NCI-H82 (cell line): ENCODE measurements at places on chromosomes 2 and 18.
A peak's percentile ranks its signal among the peaks of the same experiment; 100 is the strongest.

- DNase-seq: no peak
Measured at GRCh38 chr2:216144857-216145256, 35.7 kb downstream of the XRCC5 start.

DNA sequence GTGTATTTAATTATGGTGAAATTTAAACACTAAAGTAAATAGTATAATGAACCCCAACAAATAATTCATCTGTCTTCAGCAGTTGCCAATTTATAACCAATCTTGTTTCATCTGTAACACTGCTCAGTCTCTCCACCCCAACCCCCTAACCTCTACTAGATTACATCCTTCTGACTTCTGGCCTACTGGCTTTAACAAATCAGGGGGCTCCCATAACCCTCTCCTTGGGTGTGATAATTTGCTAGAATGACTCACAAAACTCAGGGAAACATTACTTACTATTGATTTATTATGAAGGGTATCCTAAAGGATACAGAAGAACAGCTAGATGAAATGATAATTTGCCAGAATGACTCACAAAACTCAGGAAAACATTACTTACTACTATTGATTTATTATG lies 50.7 kb downstream of the PIK3C3 start:
- no peak for DNase-seq

DNA sequence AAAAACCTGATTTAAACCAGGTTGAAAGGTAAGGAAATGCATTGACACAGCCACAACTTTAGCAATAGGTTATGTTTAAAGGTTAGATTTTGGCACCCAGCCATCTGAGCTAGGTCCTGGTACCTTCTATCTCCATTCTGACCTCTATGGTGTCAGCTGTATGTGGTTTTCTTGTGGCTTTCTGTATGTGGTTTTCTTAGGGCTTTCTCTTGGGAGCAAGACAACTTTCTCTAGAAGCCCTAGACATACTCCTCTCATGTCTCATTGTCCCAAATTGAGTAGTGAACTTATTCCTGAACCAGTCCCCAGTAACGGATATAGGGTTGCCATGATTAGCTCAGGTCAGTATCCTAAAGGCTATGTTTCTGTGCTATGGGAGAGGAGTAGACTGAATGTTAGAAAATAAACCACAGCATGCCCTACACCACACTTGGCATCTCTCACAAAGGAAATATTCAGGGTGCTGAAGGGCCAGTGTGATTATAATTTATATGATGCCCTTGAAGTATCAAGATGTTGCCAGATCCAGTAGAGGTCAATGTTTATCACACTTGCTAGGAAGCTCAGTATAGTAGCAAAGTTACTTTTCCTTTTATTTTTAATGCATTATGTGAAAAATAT lies 176.1 kb downstream of the CAPN13 start:
- DNase-seq: no peak

GRCh38 chr2:200538139-200538538 lies 12.1 kb downstream of the SGO2 start:
- DNase-seq: no peak

DNA sequence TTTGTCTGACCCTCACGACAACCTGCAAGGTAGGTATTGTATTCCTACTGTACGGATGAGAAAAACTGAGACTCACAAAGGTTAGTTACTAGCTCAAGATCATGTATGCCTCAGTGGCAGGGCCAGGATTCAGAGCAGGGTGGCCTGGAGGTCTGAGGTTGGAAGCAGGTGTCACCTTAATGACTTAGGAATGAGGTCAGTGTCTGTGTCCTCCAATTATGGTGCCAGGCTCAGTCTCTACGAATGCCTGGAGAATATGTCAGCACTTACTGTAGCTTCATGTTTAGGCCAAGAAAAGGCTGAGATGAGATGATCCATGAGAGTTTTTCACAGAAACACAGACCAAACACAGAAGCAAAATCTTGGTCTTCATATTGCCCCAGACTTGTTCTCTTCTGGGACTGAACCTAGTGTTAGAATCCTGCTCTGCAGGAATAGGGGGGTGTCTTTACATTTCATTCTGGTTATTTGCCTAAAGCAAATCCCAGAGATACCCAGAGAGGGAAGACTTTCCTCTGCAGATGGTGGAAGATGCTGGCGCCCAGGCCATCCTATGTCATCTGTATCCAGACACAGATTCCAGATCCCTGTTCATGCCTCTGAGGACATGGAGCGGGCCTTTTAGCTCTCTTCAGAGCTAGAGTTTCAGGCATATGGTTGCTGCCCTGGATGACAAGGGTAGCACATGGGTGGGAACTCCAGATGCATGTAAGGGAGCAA lies 16.3 kb upstream of the RAB10 start:
- DNase-seq: no peak

DNA sequence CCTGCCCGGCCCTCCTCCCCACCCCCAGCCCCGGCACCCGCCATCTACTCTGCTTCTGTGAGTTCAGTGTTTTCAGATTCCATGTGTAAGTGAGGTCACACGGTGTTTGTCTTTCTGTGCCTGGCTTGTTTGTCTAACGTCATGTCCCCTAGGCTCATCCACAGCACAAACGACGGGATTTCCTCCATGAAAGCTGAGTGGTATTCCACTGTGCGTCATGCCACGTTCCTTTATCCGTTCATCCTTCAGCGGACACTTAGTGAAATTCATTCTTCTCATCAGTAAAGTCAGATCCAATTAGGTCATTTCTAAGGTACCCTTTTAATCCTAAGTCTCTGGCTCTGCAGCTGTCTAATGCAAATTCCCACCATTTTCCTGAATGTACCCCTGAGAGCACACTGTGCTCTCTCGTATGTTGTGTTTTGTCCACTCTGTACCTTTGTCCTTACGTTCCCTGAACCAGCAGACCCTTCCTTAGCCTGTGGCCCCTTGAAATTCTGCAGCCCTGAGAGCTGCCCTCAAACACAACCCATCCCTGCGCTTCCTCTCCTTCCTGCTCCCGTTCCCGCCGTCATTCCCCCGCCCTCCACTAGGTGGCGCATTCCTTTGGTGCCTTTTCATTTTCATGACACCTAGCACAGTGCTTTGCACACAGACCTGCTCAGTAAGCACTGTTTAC lies 44.1 kb downstream of the TRAPPC12 start:
- peak; percentile 94 for DNase-seq

- DNase-seq: no peak
Measured at GRCh38 chr2:23606196-23606595, 221.2 kb downstream of the KLHL29 start.

DNA sequence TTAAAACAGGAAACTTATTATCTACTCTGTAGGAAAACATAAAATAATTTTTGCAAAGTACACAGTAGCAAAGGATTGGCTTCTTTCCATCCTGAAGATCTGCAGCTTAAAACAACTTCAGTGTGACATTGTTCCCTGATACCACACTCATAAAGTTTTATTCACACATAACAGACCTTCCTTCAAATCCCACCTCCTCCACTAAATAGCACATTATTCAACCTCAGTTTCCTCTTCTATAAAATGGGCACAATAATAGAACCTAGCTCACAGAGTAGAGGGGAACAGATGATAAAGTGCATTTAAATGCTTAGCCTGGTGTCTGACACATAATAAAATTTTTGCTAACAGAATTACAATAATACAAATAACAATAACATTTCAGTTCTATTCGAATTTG lies 250.4 kb upstream of the RBBP8 start:
- DNase-seq: no peak

DNA sequence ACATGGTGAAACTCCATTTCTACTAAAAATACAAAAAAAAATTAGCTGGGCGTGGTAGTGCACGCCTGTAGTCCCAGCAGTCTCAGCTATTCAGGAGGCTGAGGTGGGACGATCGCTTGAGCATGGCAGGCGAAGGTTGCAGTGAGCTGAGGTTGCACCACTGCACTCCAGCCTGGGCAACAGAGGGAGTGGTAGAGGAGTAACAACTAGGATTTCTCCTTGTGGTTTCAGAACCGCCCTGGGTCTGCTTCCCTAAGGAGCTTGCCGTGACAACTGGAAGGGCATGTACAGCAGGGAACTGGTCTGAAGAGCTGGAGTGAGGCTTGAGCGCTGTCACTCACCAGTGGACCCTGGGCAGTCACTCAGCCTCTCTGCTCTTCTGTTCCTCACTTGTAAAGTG lies 29.1 kb downstream of the REEP1 start:
- no peak for DNase-seq

GRCh38 chr18:37393945-37394609 lies 171.5 kb downstream of the CELF4 start:
- DNase-seq: peak; percentile 90

GRCh38 chr2:109201465-109202327 lies 72.7 kb downstream of the SH3RF3 start:
- peak; percentile 44 for DNase-seq

DNA sequence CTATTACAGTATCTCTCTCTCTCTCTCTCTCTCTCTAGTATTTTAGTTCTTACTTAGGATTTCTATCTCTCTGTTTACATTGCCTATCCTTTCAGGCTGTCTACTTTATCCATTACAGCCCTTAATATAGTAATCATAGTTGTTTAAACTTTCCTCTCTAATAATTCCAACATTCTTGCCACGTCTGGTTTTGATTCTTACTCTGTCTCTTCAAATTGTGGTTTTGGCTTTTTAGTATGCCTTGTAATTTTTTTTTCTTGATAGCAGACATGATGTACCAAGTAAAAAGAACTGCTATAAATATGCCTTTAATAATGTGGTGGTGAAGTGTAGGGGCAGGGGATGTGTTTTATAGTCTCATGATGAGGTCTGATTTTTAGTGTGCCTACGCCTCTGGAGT lies 1809.5 kb upstream of the CELF4 start:
- no peak for DNase-seq

GRCh38 chr18:44900627-44901026 lies 219.9 kb downstream of the SETBP1 start:
- DNase-seq: no peak

GRCh38 chr2:19893520-19894133 lies 8.2 kb downstream of the TTC32 start:
- DNase-seq: no peak

GRCh38 chr2:21687589-21687988 lies 563.8 kb downstream of the TDRD15 start:
- DNase-seq: no peak

DNA sequence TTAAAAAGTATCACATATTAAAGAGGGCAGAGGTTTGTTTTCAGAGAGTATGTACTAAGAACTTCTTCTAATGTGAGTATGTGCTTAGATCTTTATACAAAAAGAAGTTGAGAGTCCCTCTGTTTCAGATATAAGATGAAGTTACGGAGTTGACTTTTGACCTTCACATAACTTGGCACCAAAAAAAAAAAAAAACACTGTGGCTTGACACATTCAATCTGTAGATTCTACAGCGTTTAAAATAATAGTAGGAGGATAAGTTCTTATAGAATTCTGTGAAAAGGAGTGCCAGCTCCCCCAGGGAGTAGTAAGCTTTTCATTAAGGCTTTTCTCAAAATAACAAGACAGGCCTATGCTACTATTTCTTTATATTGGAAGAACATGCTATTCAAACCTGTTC lies 105.4 kb upstream of the LRP1B start:
- no peak for DNase-seq

DNA sequence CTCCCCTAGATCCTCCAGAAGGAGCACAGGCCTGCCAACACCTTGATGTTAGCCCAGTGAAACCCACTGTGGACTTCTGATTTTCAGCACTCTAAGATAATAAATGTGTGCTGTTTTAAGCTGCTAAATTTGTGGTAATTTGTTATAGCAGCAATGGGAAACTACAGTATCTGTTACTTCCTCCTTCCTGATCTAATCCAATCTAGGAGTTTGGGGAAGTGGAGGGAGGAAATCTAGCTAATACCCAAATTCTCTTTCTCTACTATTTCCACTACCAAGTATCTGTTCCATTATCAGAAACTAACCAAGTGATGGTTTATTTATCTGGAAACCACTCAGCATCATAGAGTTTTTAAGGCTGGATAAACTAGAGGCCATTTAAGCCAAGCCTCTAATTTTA lies 64.9 kb downstream of the AFF3 start:
- no peak for DNase-seq

DNA sequence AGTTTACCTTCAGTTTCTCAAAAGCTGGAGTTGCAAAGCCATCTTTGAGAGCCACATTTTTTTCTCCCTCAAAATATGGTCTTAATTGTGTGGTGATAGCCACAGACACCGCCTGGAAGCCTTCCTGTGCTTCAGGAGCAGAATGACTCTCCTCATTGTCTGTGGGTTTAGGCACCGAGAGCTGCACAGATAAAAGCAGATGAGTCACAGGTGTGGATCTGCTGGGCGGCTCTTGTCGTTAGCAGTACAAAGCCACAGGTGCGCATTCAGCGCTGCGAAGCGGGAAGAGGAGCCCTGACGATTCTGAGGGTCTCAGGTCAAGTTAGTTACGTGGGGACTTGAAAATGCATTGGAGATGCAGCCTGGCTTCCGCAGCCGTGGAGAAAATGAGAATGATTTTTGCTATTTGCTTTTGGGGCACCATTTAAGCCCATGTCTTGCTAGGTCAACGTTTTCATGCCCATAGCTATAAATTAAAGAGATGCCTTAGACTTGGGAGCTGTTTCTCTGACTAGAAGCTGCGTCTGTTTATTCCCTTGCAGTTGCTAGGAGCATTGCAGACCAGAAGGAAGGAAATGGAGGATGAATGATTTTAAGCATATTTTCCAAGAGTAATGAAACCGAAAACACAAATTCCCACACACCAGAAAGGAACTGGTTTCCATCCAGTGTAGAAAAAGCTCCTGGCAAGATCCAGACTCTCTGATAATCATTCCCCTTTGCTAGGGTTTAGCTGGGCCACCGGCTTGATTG lies 51.5 kb downstream of the KLHL29 start:
- DNase-seq: no peak

DNA sequence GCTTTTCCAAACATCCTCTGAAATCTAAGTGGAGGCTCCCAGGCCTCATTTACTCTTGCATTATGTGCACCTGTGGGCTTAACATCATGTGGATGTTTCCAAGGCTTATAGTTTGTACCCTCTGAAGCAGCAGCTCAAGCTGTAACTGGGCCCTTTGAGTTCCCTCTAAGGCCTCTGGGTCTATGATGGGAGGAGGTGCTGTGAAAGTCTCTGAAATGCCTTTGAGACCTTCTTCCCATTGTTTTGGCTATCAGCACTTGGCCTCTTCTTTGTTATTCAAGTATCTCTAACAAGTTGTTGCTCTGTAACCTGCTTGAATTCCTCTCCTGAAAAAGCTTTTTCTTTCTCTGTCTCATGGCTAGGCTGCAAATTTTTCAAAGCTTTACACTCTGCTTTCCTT lies 58.1 kb upstream of the MYT1L start:
- DNase-seq: no peak

- peak; percentile 12 for DNase-seq
Measured at GRCh38 chr2:173793709-173794565, 171.2 kb downstream of the SP3 start.

GRCh38 chr18:7221424-7222155 lies 9.3 kb upstream of the LRRC30 start:
- peak; percentile 93 for DNase-seq

DNA sequence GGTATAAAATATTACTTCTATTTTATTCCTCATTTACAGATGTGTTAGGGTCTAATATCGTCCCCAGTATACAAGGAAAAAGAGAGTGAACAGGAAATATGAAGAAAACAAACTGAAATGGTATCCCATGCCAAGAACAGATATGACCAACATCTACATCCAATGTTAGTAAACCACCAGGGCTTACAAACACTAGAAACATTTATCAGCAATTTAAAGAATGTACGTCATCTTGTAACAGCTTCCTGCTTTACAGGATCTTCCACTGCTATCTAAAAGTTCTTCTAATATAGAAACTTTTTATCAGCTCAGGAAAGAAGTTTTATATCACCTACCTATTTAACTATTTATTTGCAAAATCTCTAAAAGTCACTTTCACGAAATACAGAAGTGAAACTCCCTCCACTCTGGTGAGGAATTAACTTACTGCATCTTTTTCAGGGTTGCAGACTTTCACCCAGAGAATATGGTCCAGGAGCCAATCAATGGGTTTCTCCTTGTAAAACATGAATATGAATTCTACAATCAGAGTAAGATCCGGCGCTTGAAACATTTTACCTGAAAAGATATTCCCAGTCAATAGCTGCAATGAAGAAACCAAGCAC lies 35.2 kb downstream of the UNC50 start:
- DNase-seq: no peak
